ENCODE measurements at places on chromosomes 12 and 14.

DNA sequence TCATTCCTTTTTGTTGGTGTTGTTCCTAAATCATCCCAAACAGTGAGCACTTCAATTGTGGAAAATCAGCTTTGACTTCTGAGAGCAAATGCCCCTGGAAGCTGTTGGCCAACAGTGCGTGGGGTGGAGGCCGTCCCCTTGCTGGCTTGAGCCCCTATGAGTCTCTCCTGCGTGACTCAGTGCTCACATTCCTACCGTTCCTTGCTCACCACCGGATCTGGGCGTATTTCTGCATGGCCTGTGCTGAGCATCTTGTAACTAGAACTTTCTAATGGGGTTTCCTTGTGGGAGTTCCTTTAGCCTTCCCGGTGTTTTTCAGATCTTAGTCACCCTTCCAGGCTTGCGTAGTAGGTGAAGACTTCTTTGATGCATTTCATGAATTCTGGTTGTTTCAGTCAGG lies 14.7 kb downstream of the SERPINA1 start:
- no peak for DNase-seq

GRCh38 chr12:76859611-76860010 lies 19.2 kb downstream of the CSRP2 start:
- no peak for DNase-seq

DNA sequence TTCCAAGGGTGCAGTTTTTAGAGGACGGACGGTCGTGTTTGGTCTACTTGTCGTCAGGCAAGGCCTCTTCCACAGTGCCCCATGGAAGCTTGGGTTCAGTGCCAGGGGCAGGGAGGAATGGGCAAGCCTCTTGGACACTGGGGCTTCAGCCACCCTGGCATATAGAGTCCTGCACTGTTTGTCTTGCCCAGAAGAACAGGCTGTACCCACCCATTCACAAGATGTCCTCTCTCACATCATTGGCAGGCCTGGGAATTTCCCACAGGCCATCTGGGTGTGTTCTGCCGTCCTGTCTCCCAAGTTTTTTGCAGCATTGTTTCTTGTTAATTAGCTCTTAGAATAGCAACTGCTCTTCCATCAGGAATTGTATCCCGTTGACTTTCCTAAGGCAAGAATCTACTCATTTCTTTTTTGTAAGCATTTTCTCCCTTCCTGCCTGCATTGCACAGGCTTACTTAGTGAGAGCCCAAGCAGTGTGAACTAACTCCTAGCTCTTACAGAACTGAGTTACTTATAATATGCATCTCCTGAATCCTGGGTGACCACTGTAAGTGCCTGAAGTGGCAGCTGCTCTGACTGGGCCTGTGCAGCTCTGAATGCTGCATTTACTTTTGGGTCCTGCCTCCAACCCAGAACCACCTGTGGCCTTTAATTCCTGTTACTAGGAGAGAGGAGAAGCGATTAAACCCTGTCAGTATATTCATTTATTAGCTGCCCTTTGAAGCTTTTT lies 149.4 kb upstream of the HIF1A start:
- DNase-seq = no peak

DNA sequence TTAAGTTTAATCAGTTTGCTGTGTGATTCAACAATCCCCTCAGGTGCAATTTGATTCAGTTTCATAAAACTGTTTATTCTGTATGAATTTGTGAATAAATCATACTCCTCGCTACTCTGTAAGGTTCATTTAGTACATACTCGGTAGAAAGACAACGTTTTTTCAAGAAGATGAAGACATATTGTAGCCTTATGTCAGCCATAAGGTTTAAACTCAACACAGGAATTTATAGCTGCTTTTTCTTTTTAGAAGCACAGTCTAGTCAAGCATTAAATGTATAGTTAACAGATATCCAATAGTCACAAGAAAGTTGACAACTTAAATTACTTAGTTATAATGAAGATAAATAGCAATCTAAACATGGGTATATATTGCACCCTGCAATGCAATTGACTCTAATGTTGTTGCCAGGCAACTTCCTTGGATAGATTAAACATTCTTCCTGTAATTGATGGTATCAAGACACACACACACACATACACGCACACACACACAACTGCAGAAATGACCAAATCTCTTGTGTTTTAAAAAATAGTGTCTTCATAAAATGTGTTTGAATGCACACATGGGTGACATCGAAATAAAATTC lies 151.5 kb upstream of the MGAT4C start:
- no peak for DNase-seq
